ENCODE measurements at places on chromosomes 2 and 18.

- DNase-seq = no peak
Measured at GRCh38 chr2:9972621-9973479, 21.4 kb downstream of the GRHL1 start.

DNA sequence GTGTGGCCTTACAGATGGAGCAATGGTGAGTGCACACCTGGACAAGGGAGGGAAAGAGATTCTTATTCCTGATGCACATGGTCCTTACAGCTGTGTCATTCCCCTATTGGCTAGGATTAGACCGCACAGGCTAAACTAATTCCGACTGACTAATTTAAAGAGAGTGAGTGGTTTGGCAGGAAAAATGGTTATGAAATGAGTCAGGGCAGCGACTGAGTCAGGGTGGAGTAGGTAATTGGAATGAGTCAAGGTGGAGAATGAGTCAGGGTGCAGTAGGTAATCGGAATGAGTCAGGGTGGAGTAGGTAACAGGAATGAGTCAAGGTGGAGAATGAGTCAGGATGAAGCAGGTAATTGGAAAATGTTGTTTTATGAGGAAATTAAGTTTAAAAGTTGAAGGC is 1353.7 kb upstream of the LRRTM1 start:
- no peak for DNase-seq

DNA sequence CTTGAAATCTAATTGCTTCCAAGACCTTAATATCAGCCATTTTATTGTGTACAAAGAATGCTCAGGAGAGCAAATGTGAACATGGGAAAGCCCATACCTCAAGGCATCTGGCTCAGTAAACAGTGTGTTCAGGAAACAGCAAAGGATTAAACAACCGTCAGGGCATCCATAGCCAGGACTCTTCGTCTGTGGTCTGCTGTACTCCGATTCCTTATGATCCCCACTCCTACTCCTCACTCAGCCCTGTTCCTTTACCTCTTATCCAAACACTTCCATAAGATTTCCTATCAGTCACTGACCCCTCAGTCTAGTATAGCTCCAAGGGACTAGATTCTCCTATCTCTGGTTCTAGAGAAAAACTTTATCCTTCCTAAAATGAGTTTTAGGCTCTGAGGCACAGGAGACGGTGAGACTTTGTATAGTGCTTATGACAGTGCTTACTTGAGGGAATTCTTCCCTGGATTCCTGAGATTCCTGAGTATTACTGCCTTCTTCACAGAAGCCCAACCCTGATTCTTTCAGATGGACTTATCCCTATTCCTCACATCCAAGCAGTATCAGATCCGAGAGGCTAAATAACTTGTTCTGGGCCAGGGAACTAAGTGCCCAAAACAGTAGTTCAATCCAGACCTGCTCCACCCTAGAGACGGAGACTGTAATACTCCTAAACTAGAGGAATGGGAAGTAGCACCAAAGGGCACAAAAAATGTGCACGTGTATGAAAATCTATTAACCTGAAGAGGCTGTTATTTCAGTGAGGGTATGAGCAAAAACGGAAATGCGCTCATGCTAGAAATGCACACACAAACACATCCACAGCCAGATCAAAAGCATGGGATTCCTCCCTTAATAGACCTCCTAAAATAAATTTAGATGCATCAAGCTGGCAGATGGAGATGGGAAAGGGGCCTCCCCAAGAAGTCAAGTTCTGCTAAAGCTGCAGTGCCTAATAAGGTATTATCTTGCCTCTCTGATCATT is 42.1 kb upstream of the SIGLEC15 start:
- no peak for DNase-seq

- DNase-seq = no peak
Measured at GRCh38 chr18:63994783-63995399, 25.0 kb downstream of the SERPINB8 start.

All from stimulated activated CD4-positive, alpha-beta T cell treated with anti-CD3 and anti-CD28 coated beads, Interleukin-15, amount 100 ng/mL, for 1 hour (primary cell).